ENCODE measurements at places on chromosomes 4 and X.

DNA sequence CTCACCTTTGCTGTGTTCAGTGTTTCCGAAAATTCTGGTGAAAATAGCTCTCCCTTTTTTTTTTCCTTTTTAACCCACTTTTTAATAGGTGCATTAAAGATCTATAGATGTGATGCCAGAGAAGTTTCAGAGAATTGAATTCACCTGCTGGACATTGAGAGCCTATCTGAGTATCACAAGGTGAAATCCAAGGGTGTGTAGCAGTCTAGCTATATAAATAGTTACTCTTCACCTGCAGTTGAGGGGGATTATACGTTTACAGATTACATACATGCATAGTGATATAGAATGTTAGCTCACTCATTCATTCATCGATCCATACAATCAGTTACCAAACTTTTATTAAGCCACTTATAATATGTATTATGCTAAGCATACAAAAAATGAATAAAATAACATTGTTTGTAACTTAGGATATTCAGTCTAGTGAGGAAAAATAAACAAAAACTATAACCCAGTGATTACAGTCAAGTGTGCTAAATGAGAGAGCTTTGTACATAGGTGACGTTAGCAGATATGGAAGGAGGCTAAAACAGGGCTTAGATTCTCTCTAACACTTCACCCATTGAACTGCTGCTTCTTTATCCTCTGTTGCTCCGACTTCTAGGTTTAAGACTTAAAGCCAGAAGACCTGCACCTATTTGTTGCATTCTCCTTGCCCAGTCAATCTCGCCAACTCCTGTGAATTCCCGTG is 769.0 kb downstream of the STIM2 start:
- DNase-seq: no peak

DNA sequence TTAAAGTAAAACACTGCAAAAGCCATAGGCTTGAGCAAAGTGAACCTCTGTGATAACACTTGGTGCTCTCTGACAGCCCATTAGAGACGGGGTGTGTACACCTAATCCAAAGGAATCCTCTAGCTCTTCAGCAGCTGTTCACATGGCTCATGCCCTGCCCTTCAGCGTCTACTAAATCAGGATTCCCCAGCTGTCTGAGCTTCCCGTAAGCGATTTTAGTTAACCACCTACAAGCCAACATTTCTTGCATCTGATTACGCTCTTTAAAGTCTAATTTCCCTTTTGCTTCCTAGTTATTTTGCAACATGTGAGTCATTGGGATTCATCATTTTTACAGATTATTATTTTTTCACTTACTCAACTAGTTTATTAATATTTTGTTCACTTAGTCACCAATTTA is 6.5 kb downstream of the DMD start:
- DNase-seq: no peak

DNA sequence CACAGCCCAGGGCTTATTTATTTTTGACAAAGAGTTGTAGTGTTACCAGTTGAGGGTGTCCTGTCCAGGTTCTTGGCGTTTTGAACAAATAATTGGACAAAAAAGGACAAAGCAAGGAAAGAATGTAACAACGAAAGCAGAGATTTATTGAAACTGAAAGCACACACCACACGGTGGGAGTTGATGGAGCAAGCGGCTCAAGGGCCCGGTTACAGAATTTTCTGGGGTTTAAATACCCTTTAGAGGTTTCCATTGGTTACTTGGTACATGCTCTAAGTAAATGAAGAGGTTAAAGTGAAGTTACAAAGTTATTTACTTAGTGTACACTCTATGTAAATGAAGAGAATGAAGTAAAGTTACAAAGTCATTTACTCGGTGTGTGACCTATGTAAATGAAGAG is 27.8 kb upstream of the OPHN1 start:
- no peak for DNase-seq

- no peak for DNase-seq
These were observed 211.5 kb upstream of the NR3C2 start for GRCh38 chr4:148653681-148654080.

DNA sequence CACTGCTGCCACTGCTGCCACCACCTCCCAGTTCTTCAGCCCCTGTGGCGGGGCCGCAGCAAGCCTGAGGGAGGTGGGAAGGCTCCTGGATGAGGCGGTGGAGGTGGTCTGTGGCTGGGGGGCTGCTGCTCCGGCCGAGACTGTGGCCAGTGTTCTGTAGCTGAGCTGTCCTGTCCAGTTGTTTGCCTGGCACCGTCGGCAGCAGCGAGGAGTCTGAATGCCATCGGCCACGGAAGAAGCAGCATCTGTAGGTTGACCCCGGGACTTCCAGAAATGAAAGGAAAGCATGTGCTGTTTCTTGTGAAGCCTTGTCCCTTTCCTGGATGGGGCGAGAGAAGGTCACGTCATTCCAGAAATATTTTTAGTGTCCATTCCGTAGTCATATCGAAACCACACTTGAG is 3.3 kb downstream of the C4orf54 start:
- no peak for DNase-seq

- DNase-seq: no peak
These were observed 154.9 kb downstream of the FRMPD4 start for GRCh38 chrX:12292996-12293765.

- no peak for DNase-seq
These were observed 1934.2 kb upstream of the IGFBP7 start for GRCh38 chr4:59044286-59044900.

GRCh38 chr4:125317525-125317877 is 2.7 kb downstream of the FAT4 start:
- no peak for DNase-seq

- no peak for DNase-seq
These were observed 108.9 kb downstream of the EFHC2 start for GRCh38 chrX:44234541-44234940.

DNA sequence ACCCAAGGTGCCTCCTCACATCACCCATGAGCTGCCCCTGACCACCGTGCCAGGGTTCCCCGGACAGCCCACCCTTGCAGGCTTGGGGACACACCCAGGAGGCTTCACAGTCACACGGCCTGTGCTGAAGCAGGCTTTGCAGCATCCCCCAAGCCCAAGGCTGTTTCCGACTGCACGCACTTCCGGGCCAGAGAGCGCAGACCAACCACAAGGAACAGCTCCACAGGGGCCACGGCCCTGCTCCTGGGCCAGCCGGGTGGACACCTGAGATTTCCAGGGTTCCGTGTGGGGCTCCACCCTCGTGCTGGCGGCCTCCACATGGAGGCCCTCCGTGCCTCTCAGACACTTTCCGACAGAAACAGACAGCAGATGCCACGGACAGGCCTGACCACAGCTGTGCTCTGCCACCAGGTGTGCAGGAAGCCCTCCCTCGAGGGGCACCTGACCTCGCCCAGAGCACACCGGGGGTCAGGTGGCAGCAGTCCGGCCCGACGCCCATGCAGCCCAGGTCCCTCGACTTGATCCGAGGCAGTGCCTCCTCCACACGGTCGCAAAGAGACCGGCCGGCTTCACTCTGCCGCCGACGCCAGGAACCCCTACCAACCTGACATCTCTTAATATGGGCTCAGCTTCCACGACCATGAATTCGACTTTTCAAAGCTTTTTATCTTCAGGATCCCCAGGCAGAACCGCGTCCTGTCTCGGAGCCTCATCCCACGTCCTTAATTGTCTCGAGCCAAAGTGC is 8.0 kb downstream of the CTBP1 start:
- no peak for DNase-seq

DNA sequence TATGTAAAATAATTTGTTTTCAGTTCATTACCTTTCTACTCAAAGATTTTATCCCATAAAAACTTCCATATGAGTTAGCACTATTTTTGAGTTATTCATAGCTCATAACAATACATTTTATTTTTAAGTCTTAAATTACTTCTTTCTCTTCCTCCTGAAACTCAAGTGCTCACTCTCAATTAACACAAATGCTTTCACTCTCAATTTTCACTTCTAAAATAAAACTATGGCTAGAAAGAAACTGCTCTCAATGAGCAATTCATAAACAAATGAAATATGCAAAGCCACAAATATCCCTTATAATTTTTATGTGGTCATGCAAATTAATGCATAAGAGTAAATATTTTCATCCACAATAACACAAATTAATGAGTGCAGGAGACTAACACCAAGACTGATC is 38.8 kb downstream of the MAML3 start:
- no peak for DNase-seq

DNA sequence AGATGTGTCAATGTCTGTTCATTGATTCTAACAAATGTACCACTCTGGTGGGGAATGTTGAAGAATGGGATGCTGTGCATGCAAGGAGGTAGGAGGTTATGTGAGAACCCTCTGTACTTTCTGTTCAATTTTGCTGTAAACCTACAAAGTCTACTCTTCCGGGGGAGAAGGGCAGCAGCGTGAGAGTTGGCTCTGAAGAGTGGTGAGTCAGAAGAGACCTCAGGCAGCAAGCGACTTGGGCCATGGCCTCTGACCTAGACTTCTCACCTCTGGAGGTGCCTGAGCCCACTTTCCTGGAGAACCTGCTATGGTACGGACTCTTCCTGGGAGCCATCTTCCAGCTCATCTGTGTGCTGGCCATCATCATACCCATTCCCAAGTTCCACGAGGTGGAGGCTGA is 26.7 kb downstream of the MANBA start:
- no peak for DNase-seq

DNA sequence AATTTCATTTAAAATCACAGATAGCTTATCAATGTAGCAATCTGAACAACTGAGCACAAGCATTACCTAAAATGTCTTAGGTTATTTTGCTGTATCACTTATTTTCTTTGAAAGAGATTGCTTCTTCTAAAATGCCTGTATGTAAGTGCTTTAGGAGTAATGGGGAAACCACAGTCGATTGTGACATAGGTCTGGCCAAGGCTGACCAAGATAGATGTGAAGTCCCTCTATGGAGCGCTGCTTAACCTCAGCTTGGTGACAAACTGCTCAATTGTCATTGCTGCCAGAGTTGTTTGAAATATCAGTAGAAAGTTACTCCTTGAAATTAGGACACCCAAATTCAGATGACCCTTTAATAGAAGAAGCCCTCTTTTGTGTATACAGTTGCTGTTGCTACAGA is 401.9 kb upstream of the NDST4 start:
- no peak for DNase-seq

- no peak for DNase-seq
These were observed 748.0 kb upstream of the PCDH7 start for GRCh38 chr4:29972121-29972520.

- no peak for DNase-seq
These were observed 80.0 kb downstream of the CLDN34 start for GRCh38 chrX:10047133-10047532.

DNA sequence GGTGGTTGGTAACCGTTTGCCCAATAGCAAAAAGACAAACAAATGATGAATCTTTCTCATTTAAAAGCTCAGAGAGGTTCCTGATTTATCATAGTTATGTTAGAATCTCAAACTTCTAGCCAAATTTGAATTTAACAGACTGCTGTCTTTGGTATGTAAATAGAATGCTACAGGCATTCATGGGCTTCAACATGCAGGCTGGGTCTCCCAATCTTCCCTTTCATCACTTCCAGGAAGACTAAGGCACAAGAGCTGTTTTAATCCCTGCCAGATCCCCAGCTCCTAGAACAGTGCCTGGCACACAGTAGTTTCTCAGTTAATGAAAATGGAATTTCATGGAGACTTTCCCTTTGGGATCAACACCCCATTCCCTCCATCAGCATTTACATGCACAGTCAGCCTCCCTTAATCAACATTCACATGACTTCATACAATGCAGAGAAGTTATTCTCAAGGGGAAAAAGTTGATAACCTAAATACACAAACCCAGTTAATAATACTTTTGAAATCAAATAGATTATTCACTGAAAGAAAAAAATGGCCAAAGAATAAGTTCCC is 107.6 kb upstream of the C1QTNF7 start:
- no peak for DNase-seq

DNA sequence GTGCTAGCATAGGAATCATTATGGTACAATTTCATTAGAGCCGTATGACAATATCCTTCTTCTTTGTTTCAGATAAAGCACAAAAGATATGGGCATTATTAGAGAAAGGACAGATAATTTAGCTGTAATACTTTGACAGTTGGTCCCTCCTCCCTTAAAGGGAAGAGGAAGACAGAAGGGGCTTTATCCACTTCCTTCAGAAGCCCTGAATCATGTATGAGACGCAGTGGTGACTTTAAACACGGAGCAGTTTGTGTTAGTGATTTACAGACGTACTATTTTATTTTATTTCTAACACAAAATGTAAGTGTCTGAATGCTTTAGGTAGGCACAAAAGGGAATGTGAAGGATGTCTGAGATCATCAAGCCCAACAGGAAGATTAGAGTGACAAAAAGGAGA is 467.7 kb downstream of the IL15 start:
- no peak for DNase-seq

DNA sequence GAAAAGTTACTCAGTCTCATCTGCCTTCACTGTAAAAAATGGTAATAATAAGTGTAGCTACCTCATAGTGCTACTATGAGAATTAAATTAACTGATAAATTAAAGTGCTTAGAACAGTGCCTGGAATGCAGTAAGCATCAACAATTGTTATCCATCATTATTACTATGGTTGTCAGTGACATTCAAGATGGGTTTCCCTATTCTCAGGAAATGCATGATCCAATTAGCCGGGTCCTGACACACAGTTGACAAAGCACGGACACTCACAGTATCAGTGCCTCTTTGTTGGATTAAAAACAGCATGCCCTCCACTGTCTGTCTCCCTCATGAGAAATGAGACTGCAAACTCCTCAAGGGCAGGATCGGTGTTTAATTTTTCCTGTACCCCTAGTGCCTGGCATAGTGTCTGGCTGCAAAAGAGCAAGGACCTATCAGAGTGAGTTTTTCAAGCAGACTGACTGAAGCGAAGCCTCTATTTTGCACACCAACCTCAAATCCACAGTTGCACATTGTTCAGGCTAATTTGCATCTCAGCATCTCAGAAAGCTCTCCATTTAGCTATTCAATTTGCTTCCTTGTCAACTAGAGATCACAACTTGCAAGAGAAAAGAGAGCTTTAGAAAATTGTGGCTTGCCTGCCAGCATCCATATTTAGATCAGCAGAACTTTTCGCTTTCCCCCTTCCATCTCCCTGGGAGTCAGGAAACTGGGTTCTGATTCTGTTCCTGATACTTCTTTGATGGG is 122.9 kb downstream of the LDB2 start:
- DNase-seq: no peak

- DNase-seq: no peak
These were observed 16.0 kb downstream of the HPSE start for GRCh38 chr4:83318666-83319065.

DNA sequence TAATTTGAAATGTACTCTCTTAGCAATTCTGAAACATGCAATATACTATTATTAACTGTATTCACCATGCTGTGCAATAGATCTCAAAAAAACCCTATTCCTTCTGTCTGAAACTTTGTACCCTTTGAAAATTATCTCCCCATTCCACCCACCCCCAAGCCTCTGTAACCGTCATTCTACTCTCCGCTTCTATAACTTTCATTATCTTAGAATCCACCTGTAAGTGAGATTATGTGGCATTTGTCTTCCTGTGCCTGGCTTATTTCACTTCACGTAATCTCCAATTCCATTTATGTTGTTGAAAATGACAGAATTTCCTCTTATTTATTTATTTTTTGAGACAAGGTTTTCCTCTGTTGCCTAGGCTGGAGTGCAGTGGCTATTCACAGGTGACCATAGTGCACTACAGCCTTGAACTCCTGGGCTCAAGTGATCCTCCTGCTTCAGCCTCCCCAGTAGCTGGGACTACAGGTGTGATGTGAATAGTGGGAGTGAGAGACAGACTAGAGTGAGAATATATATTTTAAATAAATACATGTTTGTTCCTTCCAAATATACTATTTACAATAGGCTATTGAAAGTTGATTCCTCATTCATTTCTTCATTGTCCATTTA is 30.5 kb downstream of the VSIG4 start:
- no peak for DNase-seq

GRCh38 chr4:83083925-83084475 is 30.5 kb downstream of the PLAC8 start:
- DNase-seq: no peak
